Activated naive CD8-positive, alpha-beta T cell treated with anti-CD3 and anti-CD28 coated beads, Interleukin-2, amount 50 U/mL, for 24 hours (primary cell): ENCODE measurements at places on chromosomes 6 and 20.

DNA sequence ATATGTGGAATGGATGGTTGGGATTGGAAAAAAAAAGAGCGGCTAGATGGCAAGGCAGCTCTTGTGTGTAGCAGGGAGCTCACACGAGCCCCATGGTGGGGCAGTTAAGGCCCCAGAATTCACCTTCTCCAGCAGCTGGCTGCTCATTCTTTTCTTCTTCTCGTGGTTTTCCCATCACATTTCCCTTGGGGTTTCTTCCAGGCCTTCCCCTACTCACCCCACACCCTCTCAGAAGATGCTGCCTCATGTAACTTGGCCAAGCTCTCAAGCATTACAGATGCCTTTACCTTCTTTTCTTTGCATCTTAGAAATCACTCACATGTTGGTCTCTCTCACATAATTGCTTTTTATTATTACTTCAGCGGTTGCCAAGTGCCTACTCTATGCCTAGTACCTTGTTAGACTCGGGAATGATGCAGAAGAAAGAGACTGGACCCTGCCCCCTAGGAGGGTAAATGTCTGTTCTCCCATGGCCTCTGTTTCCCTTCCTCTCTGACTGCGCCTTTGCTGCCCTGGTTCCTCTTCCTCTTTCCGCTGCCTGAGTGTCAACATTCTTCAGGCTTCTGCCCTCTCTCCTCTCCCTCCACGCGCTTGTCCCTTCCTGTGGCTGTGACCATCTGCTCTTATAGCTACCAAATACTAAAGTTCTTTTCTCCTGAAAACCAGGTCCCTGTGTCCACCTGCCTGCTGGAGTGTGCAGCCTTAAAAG is 28.6 kb downstream of the PPARD start:
- DNase-seq: peak; percentile 10

GRCh38 chr6:167588920-167589614 is 237.6 kb upstream of the AFDN start:
- no peak for DNase-seq

DNA sequence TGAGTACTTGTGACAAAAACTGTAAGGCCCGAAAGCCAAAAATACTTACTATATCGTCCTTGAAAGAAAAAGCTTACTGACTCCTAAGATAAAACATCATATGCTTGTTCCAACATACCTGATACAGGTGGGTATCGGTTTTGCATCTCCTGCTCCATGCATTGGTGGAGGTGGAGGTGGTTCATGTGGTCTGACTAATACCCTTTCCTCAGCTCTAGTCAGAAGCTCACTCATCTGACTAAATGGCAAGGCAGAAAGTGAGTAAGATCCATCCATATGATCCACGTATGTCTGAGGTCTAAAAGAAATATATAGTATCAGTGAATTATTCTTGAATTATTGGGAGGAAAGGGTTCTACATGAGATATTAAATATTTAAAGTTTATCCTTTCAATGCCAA is 76.2 kb downstream of the WASF1 start:
- no peak for DNase-seq

- DNase-seq: no peak
These were observed 397.1 kb downstream of the ARHGAP18 start for GRCh38 chr6:129312880-129313279.

GRCh38 chr20:59777814-59778575 is 155.4 kb downstream of the SYCP2 start:
- no peak for DNase-seq

DNA sequence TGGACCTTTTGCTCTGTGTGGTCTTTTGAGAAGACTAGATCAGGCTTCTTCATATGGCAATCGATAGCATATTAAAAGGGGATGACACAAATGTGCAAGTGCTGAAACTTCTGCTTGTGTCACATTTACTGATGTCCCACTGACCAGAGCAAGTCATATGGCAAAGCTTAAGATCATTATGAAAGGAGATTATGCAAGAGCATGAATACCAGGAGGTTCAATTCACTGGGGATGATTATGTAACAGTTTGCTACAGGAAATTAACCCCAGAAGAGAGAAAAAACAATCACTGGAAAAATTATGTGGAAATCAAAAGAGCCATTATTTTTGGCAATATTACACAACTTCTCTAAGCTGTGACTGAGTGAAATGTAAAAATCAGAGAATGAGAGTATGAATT is 13.7 kb upstream of the PRDM13 start:
- no peak for DNase-seq

DNA sequence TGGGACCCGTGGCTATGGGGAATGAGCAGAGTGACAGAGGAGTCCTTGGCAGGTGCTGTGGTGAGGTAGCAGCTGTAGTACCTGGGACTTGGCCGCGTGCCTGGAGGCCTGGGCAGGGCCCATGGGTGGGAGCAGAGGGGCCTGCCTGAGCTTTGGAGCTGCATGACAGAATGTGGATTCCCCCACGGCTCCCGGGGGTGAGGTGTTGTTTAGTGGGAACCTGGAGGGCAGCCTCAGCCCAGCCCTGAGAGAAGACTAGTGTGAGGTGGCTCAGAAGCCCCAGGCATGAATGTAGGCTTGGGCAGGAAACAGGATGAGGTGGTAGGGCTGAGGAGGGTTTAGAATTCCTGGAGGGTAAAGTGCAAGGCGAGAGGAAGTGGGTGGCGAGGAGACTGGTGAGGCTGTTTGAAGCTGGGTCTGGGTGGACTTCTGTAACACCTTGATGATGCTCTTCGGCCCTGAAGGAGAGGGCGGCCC is 86.5 kb upstream of the SCP2D1 start:
- no peak for DNase-seq

- peak; percentile 51 for DNase-seq
These were observed 26.8 kb downstream of the C6orf89 start for GRCh38 chr6:36912586-36912985.

- no peak for DNase-seq
These were observed 63.0 kb upstream of the EIF2S2 start for GRCh38 chr20:34175079-34175478.
